NCI-H1048 (cell line): ENCODE measurements at places on chromosomes 2 and 18.

- no peak for DNase-seq
These were observed 230.7 kb downstream of the AFF3 start for GRCh38 chr2:99911736-99912135.

- no peak for DNase-seq
These were observed 72.0 kb upstream of the AFF3 start for GRCh38 chr2:100214265-100214971.

GRCh38 chr18:12882453-12883371, 1.3 kb downstream of the PTPN2 start:
- DNase-seq, result no peak

DNA sequence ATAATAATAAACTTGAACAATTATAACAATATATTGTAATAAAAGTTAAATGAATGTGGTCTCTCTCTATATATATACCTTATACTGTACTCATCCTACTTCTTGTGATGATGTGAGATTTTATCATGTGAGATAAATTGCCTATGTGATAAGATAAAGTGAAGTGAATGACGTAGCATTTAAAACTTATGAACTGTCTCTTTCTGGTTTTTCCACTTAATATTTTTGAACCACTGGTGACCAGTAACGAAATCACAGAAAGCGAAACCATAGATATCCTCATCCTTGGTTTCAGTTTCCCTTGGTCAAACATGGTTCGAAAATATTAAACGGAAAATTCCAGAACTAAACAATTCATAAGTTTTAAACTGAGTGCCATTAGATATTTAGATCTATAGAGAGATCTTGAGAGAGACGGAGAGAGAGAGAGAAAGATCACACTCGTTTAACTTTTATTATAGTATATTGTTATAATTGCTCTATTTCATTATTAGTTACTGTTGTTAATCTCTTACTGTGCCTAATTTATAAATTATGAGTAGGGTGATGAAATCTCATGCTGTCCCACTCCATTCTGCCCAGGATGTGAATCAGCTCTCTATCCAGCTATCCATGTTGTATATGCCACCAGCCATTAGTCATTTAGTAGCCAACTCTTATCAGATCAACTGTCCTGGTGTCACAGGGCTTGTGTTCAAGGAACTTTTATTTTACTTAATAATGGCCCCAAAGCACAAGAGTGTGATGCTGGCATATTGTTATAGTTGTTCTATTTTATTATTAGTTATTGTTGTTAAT, 156.8 kb downstream of the THADA start:
- DNase-seq, result no peak
